Upper lobe of left lung (tissue), 6 donors: ENCODE measurements at places on chromosomes 1 and 21. TPM values are rescaled to one million over a fixed set of nuclear protein-coding genes. Genes with fewer than 3 reads are reported as not detected.
A peak's percentile ranks its signal among the peaks of the same experiment; 100 is the strongest.

The ARHGAP30 gene
- 69.9 TPM for total RNA-seq

- peak; percentile 90 for DNase-seq
These were observed 12.1 kb downstream of the EPHA10 start for GRCh38 chr1:37752583-37753471.

GRCh38 chr21:45169682-45170081 is 95.3 kb downstream of the ADARB1 start:
- DNase-seq = no peak

The LHX8 gene
- not detected for total RNA-seq

DNA sequence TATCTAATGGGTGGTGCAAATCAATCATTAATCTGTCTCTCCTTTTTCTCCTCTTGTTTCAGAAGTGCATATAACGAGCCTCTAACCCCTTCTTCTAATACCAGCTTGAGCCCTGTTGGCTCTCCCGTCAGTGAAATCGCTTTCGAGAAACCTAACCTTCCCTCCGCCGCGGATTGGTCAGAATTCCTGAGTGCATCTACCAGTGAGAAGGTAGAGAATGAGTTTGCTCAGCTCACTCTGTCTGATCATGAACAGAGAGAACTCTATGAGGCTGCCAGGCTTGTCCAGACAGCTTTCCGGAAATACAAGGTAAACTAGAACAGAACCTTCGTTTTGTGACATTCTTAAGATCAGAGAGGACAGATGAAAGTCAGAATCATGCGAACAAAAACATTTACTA is 25.3 kb upstream of the VAMP3 start:
- DNase-seq = no peak

The SAMD11 gene
- total RNA-seq = 9.3 TPM

DNA sequence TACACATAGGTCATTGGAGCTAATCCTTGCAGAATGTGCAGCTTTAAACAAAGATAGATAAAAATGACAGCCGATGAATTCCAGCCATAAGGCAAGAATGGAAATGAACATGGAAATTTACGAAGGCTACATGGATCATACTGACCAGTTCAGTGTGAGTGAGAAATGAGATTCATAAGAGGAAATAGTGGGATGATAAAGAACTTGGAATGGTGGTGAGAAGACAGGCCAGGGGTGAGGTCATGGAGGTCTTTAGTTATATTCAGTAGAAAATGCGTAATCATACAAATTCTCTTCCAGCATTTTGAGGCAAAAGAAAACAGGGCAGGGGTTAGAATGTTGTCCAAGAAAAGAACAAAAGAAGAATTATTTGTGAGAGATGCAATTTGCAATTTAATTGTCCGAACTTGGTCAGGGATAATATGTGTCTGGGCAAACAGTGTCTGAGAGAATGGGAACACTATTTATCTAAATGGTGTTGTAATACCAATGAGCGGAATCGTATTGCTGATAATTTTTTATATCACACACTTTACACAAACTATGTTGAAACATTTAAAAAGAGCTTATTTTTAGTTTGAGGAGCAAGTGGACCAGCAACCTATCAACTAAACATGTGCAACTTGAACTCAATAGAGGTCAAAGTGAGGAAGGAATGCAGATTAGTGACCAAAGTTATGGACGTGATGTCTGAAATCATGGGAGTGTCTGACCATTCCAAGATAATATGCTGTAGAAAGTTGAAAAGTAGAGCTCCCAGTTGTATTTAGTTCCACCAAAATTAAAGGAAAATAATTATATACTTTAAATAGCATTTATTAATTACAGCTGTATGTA is 739.0 kb upstream of the NCAM2 start:
- no peak for DNase-seq

DNA sequence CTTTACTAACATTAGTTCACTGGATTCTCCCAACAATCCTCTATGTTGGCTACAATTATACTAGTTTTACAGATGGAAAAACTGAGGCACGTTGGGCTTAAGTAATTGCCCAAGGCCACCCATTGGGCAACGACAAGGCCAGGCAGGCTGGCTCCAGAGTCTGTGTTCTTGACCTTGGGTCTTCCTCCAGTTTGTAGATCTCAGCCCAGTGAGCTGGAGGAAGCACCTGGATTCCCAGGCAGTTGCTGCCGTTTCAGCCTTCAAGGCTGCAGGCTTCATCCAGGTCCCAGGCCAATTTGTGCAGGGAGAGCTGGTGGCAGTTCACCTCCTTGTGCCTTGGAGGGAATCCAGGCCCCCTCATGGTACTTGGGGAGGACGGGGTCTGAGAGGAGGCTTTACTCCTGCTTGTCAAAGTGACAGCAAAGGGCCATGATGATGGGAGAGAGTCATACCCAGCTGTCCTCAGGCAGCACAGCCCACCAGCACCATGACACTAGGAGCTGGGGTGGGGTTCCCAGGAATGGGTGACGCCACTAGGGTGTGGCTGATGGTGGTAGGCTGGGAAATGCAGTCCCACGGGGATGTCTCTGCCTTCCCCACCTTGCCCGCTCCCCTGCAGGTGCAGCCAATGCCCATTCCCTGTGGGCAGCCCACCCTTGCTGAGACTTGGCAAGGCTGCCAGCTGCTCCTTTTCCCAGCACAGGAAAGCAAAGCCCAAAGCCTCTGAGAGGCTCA is 27.1 kb downstream of the PKP1 start:
- DNase-seq = no peak

The TTC39A gene
- total RNA-seq = 33.0 TPM

- peak; percentile 94 for DNase-seq
These were observed 90.5 kb downstream of the EDEM3 start for GRCh38 chr1:184664042-184664660.

DNA sequence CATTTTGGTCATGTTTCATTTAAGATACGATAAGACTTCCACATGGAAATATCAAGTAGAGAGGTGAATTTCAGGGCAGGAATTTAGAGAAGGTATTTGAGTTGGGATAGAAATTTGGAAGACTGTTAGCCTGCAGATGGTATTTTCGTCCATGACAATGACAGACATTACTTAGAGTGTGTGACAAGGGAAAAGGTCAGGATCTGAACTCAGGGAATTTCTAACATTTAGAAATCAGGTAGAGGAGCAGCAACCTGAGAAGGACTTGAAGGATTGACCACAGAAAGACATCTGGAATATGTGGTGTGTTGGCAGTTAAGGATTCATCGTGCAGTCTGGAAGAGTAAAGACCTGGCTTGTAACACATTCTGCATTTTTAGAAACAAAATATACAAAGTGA is 57.9 kb downstream of the RABGAP1L start:
- no peak for DNase-seq

DNA sequence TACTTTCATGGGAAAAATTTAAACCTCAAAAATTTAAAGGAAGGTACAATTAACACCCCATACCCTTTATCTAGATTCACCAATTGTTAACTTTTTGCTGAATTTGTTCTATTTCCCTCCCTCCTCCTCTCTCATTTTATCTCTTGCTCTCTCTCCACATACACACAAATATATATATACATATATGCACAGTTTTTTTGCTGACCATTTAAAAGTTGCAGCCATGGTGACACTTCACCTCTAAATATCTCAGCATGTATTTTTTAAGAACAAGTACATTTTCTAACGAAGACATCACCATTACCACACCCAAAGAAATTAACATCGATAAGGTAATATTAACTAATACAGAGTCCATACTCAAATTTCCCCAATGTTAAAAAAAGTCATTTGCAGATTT is 33.9 kb downstream of the LRIG2 start:
- DNase-seq = no peak

DNA sequence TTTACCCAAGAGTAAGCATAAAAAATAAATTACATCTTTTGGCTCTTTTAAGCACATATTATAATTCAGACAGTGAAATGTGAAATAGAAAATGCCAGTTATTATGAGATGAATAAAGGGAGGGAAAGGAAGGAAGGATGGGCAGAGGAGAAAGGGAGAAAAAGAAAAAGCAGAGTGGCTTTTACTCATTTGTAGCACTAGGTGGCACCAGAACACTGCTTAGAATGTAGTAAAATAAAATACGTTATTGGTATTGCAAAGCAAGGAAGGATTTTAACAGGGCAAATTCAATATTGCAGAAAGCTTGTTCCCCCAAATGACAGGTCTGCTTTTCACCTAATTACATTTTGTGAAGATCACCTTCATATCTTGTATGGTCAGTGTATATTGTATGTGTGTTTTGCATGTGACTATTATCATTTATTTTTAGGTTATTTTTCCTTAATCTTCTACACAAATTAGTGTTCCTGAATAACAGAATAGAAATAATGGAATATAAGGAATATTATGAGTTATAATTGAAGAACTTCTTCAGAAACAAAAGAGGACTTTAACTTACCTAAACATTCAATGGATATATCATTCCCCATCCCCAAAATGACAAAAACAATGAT is 9.1 kb upstream of the PCNX2 start:
- DNase-seq = no peak

DNA sequence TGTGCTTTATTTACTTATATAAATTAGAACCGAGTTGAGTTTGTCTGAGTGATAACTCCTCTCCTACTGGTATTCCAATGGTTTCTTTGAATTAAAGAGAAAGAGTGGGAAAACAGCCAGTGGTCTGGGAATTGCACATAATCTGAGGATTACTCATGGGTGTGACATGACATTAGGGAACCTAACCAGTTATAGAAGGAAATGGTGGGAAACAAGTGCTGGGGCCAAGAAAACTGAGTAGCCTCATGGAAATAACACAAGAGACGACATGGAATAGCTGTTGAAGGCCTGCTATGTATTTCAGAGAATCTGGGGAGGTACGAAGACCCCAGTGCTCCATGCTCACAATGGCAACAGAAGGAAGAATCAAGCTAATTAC is 41.8 kb upstream of the LRRC52 start:
- no peak for DNase-seq

DNA sequence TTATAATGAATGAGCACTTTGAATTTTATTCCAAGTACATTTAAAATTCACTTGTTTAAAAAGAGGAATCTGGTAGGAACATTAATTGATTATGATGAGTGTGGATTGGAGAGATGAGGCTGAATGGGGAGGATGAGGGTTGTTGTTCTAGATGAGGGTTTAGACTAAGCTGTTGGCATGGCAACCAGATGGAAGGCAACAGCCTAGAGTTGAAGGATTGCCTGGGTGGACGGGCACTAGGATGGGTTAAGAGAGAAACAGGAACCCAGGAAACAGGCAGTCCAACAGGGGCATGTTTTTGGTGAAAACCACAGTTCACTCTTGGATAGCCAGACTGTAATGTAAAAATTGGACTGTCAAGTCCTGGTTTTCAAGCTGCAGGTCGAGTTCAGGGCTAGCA is 125.5 kb downstream of the CHRM3 start:
- DNase-seq = no peak

DNA sequence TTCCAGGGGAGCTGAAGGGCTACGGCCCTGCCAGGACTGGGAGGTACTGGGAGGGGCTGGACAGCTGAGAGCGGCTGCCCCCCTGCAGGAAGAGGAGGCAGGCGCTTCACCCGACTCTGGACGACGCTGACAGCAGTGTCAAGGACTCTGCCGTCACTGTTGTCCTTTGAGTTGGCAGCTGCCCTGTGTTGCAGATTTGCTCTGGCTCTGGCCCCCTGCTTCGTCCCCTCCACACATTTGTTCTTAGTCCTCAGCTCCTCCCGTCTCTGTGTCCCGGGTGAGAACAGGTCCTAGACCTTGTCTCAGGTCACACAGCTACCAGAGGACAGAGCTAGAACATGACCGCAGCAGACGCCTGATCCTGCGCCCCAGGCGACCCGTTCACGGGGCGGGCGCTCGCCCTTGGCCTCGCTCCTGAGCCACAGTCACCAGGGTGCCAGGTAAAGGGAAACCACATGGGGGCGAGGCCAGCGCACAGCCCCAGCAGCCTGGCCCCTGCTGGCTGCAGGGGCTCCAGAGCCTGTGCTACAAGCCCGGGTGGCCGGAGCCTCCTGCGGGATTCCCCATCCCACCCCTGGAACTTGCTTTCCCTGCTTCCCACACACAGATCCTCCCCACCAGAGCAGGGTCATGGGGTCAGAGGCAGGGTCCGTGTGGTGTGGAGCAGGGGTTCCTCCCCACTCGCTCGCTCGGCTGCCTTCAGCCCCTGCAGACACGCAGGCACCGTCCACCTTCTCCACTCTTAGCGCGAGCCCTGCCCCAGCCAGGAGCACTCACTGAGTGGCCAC is 10.7 kb upstream of the NPHP4 start:
- DNase-seq = peak; percentile 11

DNA sequence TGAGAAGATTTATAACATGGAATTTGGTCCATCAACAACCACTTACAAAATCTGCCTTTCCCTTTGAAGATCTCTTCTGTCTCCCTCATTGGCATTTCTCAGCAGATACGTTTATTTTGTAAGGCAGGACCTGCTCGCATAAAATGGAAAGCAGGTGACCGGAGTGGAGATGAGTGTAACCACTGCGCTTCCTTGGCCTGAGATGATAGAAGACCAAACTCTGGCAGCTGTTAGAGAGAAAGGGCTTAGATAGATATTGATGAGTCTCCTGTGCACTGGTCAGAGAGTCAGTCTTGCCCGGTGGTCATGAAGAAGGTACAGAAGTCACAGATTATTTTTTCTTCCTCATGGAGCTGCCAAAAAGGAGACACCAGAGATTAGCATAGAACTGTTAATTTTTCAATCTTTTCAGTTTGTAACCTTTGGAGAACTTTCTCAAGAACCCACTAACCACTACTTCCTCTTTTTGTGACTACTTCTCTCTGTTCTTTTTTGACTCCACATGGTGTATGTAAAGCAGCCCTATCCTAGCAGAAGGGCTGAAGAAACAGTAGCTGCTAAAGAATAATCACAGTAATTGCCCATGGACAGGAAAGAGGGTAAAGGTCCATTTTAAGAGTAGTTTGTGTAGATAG is 47.6 kb downstream of the FCRL3 start:
- DNase-seq = no peak

- peak; percentile 29 for DNase-seq
These were observed 41.0 kb downstream of the RXRG start for GRCh38 chr1:165403835-165404482.

GRCh38 chr21:32413697-32414578 is 1.4 kb downstream of the EVA1C start:
- peak; percentile 82 for DNase-seq
